ENCODE measurements at places on chromosomes 2 and 18. TPM values are rescaled to one million over a fixed set of nuclear protein-coding genes. Genes with fewer than 3 reads are reported as not detected.

Gene CDH7
- 0.49 TPM for polyA plus RNA-seq

Gene LYPD1
- 3.3 TPM for polyA plus RNA-seq

Gene KCNK3
- 1.5 TPM for polyA plus RNA-seq

Gene AQP4
- 0.74 TPM for polyA plus RNA-seq

Gene GPN1
- polyA plus RNA-seq, result 30.4 TPM

Gene CNDP1
- 0.31 TPM for polyA plus RNA-seq

Gene EVA1A
- 6.7 TPM for polyA plus RNA-seq

Gene SPC25
- polyA plus RNA-seq, result 6.7 TPM

Gene TTLL4
- 26.8 TPM for polyA plus RNA-seq

Gene CYP1B1
- 1.7 TPM for polyA plus RNA-seq

Gene COL3A1
- polyA plus RNA-seq, result 5,984 TPM

Gene CNGA3
- 0.57 TPM for polyA plus RNA-seq

Gene HOXD1
- 0.57 TPM for polyA plus RNA-seq

Gene SCN3A
- polyA plus RNA-seq, result 0.45 TPM

Gene GALNT5
- polyA plus RNA-seq, result 1.7 TPM

Gene USP34
- 75.2 TPM for polyA plus RNA-seq

Gene ANKRD30BL
- polyA plus RNA-seq, result 0.08 TPM

Gene C18orf32
- polyA plus RNA-seq, result 11.9 TPM

Gene SMPD4
- 40.6 TPM for polyA plus RNA-seq

Gene L3MBTL4
- 1.2 TPM for polyA plus RNA-seq

Gene SRD5A2
- not detected for polyA plus RNA-seq

Gene SNTG2
- not detected for polyA plus RNA-seq

Gene COL4A3
- polyA plus RNA-seq, result 0.03 TPM

Gene PRSS56
- 2.2 TPM for polyA plus RNA-seq

Gene MATN3
- 1.1 TPM for polyA plus RNA-seq

Gene AKAIN1
- polyA plus RNA-seq, result not detected

Gene CARF
- polyA plus RNA-seq, result 8.1 TPM

Gene NT5DC4
- not detected for polyA plus RNA-seq

Measured in hindlimb muscle (tissue), 1 donor.